NCI-H345 (cell line): ENCODE measurements at places on chromosomes 1 and 21.

DNA sequence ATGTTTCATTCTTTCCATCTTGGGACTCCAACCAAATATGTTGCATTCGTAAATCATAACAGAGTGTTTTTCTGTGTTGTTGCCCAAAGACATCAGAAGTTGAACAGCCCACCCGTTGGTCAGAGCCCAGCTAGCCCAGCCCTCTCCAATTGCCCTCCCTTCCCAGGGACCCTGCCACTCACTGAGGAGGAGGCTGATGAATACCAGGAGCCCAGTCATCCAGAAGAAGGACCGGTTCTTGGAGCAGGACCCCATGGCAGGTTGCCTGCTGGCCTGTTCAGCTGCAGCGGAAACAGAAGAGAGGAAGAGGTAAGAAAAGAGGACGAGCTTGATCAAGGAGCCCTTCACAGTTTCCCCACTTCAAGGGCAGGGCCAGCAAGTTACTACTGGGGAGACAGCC lies 172.2 kb upstream of the ETV3 start:
- DNase-seq, result no peak

DNA sequence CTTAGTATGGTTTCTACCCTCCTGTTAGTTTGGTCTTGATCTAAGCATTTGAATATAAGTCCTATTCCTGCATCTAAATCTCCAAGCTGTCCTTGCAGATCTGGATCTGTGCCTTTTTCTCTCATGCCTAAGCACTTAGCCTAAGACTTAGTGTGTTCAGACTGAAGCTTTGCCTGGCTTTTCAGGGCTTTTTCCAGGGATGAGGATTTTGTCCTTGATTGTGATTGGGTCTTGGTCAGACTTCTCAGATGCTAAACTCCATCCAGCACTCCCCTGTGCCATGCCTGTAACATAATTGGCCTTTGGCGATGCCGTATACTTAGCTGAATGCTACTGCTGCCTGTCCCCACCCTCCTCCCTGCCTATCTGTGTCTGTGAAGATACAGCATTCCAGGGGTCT lies 98.1 kb upstream of the NRIP1 start:
- DNase-seq, result no peak

DNA sequence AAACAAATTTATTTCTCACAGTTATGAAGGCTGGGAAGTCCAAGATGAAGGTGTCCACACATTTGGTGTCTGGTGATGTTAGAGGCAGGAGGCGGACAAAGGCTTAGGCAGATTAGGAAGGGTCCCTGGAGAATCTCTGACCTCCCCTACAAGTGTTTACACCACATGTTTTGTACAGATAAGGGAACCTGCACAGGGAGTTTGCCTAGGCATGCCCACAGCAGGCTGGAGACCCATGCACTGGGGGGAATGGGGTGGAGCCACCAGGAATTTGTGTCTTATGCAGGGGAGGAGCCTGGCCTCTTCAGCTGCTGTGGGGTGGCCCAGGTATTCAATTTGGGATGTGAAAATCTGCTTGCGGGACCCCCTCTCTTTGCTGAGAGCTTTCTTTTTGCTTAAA lies 131.3 kb downstream of the PATJ start:
- DNase-seq, result no peak

- no peak for DNase-seq
Observed at GRCh38 chr1:68178821-68179490, 53.4 kb downstream of the WLS start.

- DNase-seq, result no peak
Observed at GRCh38 chr1:10444795-10445397, 4.9 kb upstream of the CORT start.
